ENCODE measurements at places on chromosomes 1 and 21. TPM values are rescaled to one million over a fixed set of nuclear protein-coding genes. Genes with fewer than 3 reads are reported as not detected.

- no peak for DNase-seq
Observed at GRCh38 chr1:94119796-94120569, 965 bp downstream of the ABCA4 start.

OR2T33 gene
- not detected for polyA plus RNA-seq

DNA sequence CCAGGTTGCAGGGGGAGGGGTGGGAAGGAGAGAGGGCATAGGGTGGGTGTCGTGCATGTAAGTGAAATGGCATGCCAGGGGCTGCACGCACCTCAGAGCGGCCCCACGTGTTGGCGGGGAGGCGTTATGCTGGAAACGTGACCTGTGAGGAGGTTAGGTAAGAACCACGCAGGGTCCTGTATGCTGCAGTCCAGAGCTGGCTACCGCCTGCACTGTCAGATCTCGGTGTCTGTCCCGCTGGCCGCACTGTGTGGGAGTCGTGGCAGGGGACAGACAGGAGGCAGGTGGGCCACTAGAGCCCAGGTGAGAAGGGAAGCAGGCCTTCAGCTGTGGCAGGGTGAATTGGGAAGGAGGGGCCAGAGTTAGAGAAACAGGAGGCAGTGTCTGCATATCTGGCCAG is 79.7 kb downstream of the GALNT2 start:
- no peak for DNase-seq

MFSD2A gene
- 1.9 TPM for polyA plus RNA-seq

DNA sequence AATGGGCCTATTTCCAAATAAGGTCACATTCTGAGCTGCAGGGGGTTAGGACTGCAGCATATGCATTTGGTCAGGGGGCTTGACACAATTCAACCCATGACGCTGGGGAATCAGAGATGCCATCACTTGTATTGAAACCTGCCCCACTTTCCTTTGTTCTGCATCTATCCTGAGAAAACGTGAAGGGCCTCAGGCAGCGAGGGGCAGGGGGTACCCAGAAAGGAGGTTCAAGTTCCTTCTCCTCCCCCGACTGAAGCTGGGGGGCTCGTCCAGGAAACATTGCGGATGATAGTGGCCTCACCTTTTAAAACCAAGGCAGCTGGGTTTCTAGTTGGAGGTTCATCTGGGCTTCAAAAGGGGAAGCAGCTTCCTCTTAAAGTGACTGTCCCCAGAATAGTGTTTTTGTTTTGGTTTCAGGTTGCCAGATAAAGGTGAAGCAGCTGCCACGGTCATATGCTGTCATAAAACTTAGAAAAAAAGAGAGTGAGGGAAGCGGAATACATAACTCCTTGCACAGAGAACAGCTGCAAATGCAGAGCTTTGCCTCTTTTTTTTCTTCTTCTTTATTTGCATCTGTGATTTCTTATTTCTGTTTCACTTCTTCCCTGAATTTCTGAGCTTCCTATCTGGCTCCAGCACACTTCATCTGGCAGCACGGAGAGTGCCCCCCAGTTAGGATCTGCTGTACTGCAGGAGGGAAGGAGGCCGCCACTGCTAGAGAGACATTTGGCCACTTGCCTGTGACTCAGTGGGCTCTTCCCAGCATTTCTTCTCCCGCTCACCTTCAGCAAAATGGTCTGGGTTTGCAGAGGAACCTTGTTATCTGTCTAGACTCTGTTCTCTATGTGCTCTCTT is 142.0 kb downstream of the AJAP1 start:
- DNase-seq, result no peak

DNA sequence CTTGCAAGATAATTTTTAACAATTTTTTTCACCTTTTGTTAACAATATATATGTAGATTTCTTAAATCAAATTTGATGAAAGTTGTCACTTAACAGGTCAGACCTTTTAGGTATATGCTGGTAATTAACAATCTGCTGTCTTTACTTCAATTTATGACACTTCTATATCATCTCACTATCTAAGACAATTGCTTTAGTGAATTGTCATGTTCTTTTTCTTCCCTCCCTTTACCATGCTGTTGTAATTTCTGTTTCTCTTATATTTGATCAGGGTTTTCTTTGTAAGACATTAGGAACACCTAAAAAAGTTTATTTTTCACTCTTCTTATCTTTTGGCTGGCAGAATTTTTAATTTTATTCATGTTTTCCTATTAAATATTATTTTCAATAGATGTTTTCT is 2.0 kb downstream of the IFI16 start:
- DNase-seq, result no peak

CELA3B gene
- polyA plus RNA-seq, result 0.29 TPM

- no peak for DNase-seq
Observed at GRCh38 chr1:58580186-58580585, 3.1 kb upstream of the TACSTD2 start.

DNA sequence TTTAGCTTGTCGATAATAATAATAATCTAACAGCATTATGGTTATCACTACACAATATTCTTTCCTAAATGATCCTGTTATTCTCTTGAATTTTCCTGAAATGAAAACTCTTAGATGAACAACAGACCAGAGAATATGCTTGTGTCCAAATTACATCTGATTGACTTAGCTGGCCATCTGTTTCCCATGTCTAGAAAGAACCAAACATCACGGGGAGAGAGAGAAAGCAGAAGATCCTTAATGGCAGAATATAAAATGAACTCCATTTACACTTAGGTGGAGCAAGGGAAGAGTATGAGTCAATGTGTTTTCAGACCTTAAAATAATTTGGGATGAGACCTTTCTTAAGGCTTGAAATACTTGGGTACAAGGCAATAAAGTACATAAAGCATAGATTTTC is 162.2 kb downstream of the DSCAM start:
- no peak for DNase-seq
